ENCODE measurements at places on chromosomes 4 and X.
A peak's percentile ranks its signal among the peaks of the same experiment; 100 is the strongest.

DNA sequence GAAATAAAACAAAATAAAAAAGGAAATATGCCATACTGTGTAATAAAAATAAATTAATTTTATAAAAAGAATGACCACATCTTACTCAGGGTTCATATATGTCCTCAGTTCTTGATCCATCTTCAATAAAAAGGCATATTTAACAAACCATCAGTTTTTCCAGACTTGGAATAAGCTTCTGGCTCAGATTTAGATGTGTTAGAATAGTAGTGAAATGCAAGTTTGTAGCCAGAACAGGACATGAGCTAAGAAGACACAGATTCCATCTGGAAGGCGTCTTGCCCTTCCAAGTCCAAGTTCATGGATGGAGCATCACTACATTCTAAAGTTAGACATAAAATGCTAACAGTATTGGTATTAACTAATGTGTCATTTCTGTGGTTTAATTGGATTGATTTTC, 10.3 kb upstream of the LSM6 start:
- DNase-seq: no peak

GRCh38 chr4:98555798-98556445, 102.5 kb downstream of the TSPAN5 start:
- no peak for DNase-seq

DNA sequence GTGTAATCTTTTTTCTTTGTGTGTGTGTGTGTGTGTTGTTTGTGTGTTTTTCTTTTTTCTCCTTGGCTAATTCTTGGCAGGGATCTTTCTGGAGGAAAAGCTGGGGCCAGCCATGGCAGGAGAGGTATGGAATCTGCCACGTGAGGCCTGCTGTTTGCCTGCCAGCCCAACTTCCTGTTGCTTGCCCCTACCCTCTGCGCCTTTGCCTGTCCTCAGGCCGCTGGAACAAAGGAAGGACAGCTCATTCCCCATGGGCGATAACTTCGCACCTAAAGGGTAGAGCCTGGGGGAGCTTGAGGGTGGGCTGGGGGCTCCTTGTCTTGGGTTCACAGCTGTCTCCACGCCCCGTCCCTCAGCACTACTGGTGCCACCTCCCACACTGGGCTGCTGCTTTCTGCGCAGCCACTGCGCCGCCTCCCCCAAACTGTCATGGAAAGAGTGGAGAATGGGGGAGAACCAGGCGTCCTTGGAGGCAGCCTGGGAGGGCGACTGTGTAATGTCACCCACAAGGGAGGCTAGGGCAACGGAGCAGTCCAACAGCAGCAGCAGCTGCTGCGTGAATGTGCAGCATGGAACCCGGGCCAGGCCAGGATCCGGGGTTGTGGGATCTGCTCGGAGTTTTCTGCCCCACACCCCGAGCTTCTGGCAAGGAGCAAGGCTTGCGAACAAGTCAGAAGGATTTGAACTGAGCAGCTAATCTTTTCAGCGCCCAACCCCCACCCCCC, 12.3 kb upstream of the YIPF7 start:
- DNase-seq: no peak

DNA sequence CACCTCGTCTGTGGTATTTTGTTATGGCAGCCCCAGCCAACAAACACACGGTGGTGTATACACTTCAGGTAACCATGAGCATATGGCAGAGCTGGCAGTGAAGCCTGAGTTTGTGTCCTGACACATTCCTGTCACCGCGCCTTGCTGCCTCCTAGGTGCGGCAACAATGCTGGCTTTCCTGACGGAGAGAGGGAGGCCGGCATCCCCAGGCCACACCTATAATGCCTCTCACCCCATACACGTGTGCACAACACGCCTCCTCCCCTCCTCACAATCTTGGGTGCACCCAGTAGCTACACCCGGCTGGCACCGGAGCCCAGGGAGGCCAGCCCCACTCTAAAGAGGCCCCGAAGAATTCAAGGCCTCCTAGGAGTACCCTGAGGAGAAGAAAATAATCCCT, 158.5 kb downstream of the NSUN7 start:
- DNase-seq: no peak

GRCh38 chr4:15552557-15553362, 83.1 kb downstream of the CC2D2A start:
- no peak for DNase-seq

DNA sequence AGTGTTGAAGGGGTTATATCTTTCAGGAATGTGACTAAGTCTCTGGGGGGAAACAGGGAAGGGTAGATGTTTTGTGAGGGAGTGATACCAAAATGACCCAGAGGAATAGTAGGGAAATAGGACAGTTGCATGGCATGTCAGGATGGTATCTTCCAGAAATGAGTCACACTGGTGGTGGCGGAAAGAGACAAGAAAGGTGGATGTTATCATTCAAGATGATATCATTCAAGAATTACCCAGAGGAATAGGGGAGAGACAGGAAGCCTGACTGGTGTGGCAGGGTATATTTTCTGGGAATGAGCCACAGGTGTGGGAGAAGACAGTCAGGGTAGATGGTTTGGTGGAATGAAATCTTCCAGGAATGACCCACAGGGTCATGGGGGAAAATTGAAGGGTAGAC, 61.1 kb downstream of the MAOA start:
- DNase-seq: no peak

DNA sequence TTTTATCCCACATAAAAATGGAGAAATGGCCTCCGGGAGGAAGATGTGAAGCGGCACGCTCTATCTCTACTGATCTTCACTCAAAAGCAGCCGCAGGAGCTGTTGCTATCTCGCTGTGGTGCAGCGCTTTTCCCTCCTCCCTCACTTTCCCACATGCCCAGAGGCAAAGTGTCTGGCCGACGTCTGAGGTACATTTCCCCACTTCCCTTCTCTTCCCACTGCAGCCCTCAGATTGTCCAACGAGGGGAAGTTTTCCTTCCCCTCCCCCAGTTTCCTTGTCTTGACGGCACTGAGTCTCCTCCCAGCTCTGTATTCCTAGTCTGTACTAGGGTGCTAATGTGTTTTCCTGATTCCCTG, 660 bp upstream of the COL25A1 start:
- no peak for DNase-seq

DNA sequence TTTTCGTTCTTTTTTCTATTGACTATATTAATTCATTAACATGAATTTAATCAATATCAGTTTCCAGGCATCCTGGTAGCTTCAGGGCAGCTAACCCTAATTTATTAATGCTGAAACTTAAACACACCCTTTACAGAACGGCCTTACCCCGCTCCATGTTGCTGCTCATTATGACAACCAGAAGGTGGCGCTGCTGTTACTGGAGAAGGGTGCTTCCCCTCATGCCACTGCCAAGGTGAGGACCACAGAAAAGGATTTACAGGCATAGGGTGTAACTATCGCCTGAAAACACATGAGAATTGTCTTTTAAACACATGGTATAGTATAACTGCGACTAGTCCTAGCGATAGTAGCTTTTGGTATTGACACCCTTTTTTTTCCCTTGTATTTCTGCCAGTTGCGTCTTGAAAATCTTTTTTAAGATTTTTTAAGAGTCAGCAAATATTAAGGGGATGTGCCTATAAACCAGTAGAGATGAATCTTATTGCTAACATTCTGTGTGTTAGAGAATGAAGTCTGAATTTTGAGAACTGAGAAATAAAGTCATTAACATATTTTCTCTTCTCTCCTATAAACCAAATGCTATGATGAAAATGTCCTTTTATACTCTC, 229.0 kb downstream of the ANK2 start:
- peak; percentile 5 for DNase-seq

DNA sequence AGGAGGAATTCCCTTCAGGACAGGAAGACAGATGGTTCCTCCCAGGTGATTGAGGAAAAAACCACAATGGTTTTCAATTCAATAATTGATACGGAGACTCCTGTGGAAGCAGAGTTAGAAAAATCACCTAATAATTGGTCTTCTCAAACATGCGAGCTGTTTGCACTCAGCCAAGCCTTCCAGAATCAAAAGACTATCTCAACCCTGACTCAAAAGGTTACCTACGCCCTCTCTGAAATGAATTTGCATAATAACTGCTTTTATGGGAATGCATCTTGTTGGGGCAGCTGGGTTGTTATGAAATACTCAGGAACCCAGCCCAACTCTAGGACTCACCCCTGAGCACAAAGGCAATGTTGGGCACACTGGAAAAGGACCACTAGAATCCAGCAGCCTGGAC, 66.9 kb upstream of the ARSJ start:
- no peak for DNase-seq

DNA sequence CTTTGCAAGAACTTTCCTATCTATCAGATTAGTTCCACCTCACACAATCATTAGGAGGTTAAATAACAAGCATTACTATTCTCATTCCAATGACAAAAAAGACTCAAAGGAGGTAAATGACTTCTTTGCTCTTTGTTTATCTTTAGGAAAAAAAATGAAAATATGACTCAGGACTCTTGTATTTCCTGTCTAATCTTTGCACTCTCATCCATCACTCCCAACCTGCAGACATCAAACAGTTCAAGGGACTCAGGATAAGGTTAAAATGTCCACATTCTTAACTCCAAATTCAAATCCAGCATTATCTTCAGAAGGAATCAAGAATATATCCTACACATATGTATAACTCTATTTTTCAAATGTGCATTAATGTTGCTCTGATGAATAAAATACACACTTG, 139.6 kb downstream of the UNC5C start:
- no peak for DNase-seq

DNA sequence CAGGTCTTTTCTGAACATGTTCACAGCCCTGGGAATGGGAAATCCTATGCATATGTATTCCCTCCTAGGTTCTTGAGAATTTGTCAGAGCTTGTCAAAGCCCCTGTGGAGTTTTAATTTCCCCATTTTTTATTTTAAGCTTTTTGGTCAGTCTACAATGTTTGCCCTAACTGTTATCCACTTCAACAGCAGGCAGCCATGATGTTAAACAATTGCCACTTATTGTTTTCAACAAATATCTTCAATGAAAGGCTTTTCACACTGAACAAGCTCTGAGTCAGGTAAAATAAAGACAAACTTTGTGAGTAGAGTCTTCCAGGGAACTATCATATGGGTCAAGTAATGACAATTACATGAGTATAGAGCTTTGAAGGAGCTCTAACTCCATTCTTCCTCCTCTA, 25.0 kb upstream of the ATP1B4 start:
- DNase-seq: no peak

- DNase-seq: no peak
Measured at GRCh38 chr4:185437809-185438208, 12.0 kb upstream of the UFSP2 start.

- no peak for DNase-seq
Measured at GRCh38 chr4:139986106-139986505, 167.9 kb downstream of the MAML3 start.

GRCh38 chrX:121356139-121356849, 308.9 kb downstream of the GLUD2 start:
- no peak for DNase-seq

DNA sequence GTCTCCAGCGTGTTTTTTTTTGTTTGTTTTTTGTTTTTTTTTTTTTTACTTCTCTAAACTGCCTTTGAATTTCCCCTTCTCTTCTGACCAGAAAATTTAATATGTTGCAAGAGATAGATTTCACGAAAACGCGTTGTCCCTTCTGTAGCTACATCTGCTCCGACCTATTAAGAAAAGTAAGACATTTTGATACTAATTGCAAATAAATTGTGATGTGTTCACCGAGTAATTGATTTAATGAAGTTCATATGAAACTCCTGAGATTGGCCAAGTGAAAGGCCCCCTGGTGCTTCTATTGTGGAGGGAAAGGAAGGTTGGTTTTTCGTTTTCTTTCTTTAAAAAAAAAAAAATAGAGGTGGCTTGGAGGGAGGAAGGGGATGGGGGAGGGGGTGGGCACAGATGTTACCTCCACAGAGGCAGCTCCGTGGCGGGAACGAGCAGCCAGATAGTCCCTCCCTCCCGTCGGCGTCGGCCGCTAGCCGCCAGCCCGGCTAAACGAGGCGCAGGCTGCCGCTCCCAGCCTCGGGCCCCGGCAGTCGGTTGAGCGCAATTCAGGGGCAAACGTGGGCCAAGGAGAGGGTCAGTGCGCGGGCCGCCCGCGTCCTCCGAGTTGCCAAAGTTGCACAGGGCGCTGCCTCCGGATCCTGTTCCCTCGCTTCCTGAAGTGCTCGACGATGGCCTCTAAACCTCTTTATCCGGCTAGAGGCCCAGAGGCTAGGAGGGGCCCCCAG, 139.1 kb upstream of the ZIC3 start:
- no peak for DNase-seq

DNA sequence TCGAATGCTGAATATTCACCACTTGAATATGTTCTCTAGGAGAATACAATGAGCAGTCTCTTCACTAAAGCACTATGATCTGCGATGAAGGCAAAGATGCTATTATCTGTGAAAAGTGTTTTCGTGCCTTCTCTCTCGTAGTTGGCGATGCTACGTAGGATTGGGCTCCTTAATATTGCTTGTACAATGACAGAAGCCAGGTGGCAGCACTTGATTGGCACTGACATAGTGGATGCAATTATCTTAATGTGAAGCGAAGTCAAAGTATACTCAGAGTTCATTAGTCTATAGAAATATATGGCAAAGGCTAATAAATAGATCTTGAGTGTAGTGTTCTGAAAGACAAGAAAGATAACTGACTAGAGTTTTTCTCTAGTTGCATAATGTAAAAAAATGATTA, 1135.7 kb upstream of the AGA start:
- no peak for DNase-seq

DNA sequence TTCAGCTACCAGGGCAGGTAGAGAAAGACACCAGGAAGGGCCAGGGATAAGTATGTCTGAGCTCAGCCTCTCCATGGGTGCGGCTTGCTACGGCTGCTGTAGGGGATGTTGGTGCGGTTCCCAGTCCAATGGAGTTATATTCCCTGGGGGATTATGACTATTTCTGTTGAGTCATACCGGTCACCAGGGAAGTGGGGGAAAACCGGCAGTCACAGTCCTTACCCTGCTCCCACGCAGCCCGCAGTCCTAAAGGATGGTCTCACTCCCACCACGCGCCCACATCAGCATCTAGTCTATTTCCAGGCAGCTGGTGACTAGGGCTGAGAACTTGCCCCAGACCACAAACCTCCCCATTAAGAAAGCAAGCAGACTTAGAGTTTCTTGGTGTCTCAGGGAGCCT, 191.6 kb downstream of the VEGFC start:
- DNase-seq: no peak

GRCh38 chrX:37926700-37927099, 79.3 kb upstream of the DYNLT3 start:
- DNase-seq: no peak

GRCh38 chr4:118037955-118038354, 3.7 kb downstream of the NDST3 start:
- DNase-seq: no peak

Measured in bone marrow (tissue), 2 donors.